Iris pigment epithelial cell (primary cell): ENCODE measurements at places on chromosomes 1 and 21.

DNA sequence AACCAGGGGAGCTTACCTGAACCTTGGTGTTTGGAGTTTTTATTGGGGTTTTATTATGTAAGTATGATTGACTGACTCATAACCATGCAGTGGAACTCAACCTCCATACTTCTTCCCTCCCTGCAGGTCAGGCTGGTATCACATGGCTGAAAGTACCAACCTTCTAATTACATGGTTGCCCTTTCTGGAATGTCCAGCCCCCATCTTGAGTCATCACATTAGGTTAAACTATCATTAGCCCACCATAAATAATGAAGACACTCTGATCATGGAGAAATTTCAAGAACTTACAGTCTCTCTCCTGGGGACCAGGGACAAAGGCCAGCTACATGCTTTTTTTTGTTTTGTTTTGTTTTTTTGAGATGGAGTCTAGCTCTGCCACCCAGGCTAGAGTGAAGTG is 19.2 kb upstream of the DPH5 start:
- no peak for DNase-seq

DNA sequence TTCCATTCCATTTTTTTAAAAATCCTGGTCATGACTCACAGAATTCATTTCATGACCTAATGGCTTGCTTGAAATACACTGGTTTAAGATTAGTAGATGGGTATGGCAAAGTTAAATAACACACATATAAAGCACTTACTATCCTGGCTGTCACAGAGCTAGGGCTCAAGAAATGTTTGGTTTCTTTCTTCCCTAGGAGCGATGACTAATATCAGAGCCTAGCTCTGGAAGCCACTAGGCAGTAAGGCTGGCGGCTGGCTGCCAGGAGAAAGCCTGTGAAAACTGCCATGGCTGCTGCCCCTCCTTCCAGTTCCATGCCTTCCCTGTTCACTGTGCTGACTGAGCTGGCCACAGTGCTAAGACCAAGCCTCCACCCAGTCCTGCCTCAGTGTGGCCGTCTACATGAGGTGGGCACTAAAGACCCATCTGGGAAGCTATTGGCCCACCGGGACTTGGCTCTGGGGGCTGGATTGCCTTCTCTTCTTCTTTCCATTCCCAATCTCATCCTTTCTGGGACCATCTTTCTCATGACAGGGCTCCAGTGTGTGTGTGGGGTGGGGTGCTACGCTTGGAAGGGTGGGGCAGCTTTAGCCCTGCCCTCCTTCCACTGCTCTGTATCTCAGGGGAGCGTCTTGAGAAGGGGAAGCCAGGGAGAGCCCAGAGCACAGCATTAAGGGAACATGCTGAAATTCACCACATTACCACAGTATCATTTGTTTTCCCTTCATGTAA is 10.8 kb upstream of the ASCL5 start:
- peak; percentile 91 for DNase-seq

DNA sequence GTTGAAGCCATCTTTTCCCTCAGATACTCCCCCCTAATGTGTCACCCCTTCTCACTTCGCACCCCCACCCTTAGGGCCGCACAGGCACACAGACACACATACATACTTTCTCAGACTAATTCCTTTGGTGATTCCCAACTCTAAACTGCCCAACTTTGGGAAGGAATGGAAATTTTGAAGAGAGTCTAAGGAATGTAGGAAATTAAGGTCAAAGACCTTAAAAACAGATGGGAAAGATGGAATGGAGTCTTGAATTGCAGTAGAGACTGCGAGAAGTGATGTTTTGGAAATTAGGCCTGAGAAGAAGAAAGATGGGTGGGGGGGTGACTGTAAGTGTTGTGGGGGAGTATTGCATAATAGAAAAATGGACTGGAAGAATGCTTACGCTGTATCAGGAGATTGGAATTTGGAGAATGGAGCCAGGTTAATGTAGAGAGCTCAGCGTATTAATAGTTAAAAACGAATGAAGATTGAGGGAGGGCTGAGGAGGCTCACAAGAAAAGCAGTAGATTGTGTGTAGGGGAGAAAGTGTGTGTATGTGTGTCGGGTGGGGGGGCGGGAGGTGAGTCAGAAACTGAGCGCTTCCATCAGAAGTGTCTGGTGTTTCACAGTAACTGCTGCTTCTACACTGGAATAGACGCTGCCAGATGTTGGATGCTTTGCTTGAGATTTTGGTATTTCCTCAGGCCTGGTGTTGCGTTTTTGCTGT is 1.7 kb downstream of the PIP5K1A start:
- DNase-seq, result peak; percentile 93

DNA sequence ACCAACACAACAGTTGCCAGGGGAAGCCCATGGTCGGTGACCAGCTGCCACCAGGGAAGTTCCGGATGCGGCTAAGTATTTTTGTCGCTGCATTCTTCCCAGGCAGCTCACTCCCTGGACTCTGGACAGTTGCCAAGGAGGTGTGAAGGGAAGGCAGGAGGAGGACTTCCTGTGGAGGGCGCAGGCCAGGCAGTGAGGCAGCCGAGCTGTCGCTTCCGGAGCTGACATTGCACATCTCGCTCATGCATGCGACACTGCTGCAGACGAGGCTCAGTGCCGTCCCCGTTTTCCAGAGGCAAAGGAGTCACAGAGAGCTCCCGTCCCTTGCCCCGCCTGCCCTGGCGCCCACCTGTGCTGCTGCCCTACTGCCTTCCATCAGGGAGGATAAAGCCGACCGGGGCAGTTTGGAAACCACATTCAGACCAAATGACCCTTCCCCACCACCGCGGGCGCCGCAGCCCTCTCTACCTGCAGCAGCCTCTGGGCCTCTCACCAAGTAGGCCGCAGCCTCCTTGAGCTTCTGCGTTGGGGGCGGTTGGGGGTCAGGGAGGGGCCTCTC is 81.4 kb downstream of the NENF start:
- DNase-seq, result peak; percentile 32

DNA sequence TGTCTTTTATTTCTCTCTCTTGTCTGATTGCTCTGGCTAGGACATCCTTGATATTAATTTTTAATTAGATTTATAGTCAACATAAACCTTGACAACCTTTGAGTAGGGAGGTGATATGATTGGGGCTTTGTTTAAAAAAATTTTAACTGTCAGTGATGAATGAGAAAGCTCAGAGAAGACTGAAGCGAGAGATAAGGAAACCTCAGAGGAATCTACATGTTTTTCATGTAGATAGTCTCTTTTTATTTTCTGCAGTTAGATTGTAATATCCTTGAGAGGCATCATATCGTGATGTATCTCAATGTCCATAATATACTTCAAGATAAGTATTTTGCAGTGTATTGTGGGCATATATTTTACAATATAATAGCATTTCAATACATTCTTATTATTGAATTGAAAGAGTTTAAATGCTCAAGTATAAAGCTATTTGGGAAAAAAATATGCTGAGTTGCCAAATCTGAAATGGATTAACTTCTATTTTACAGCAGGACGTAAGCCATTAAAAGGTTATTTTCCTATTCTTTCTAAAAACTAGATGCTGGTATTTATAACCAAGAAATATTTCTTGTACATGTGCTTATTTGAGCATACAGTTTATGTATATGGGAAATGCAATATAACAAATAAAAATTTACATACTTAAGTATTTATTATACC is 802.4 kb upstream of the ADGRL4 start:
- no peak for DNase-seq

GRCh38 chr1:51519865-51520699 is 1.0 kb upstream of the EPS15 start:
- peak; percentile 88 for DNase-seq

DNA sequence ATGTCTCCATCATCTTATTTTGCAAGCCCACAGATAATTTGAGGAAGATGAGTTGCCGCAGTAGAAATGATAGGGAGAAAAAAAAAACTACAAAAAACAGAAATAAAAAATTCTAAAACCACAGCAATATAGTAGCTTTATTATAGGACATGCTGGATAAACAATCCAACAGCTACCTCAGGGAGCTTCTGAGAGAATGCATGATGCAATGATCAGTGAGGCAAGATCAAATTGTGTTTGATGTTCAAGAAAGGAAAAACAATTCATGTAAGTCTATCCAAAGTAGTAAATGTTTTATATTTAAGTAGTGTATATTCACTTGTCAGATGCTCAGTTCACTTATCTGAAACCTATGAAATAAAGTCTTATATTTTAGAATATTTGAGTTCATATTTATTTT is 6.7 kb downstream of the CR1L start:
- peak; percentile 16 for DNase-seq

DNA sequence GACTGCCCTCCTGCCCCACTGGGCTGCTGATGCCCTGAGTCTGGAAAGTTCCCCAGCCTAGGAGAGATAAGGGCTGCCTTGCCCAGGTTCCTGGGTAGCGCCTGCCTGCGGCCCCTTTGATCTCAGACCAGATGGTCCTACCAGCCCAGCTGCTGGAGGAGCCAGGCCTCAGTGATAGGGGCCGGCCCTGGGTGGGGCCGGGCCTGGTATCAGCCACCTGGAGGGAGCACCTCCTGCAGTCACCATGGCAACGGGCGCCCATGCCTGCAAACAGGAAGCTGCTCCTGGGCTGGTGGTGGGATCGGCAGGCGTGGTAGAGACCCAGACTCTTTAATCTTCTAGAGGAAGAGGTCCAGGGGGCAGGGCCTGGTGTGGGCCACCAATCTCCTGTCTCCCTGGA is 119.7 kb upstream of the WNT4 start:
- no peak for DNase-seq

DNA sequence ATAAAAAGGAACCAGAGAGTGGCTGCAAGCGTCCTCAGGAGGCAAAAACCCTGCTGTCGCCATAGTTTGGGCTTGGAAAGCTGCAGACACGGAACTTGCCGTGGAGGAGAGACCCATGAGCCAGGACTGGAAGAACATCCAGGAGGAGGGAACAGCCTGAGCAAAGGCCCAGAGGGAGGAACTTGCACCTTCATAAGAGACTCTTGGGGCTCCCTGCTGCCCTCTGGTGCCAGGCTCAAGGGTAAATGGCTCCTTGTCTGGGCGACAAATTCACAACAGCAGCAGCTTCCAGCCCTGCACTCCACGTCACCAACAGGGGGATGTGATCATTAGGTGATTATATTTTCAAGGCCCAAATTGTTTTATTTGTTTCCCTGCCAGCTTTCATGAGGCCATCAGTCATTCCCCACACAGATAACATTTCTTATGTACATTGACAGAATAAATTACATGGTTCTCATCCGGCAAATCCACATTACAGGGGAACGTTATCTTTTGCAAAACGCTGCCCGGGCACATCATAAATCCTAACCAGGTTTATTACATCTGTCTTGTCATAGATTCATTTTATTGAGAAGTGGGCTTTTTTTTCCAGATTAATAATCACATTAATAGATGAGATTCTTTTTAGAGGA is 143.0 kb upstream of the GRIK3 start:
- peak; percentile 35 for DNase-seq

GRCh38 chr1:82391712-82392111 is 591.0 kb downstream of the ADGRL2 start:
- DNase-seq, result no peak

- DNase-seq, result no peak
Observed at GRCh38 chr1:245908543-245908942, 598.5 kb downstream of the SMYD3 start.

GRCh38 chr1:54117815-54118563 is 34.8 kb downstream of the CDCP2 start:
- DNase-seq, result no peak

DNA sequence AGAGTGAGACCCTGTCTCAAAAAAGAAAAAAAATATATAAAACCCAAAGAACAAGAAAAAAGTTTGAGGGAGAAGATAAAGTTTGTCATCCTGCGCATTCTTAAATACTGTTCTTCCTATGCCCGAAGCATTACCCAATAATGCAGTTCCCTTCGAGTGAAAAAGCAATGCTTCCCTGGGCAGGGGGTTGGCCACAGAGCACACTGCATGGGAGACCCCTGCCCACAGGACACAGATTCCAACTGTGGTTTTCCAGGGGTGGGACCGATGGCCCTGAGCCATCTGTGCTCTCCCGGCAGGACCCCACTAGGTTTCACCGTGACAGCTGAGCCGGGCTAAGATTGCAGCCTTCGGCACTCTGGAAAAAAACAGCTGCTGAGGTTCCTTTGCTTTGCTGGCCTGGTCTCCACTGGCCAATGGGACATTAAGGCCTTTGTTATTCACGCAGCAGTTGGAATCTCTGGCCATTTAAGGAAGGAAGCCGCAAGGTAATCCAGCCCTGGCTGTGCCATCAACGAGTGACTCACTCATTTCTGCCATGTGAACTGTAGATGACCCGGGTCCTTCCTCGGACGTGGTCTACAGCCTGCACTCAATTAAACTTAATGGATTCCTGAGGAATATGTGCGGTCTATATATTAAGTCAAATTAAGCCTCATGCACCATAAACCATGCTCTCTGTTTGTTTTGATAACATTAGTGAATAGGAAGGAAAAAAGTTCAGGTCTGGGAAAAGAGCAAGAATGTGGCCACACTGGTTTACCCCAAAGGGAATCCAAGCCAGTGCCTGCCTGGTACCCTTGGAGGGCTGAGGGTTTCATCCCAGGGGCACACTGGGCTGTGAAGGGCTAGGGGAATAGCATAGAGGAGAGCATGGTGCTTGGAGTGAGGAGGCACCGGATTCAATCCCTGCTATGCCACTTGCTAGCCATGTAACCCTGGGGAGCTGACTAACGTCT is 163.2 kb downstream of the ZBTB18 start:
- DNase-seq, result peak; percentile 99

GRCh38 chr1:39819091-39819812 is 30.6 kb upstream of the BMP8B start:
- no peak for DNase-seq

- no peak for DNase-seq
Observed at GRCh38 chr21:33480481-33481103, 818 bp upstream of the TMEM50B start.

- DNase-seq, result no peak
Observed at GRCh38 chr1:15863156-15863901, 15.8 kb downstream of the SPEN start.

GRCh38 chr21:45030682-45031570 is 43.5 kb upstream of the ADARB1 start:
- no peak for DNase-seq

GRCh38 chr21:45327441-45328197 is 39.9 kb upstream of the POFUT2 start:
- DNase-seq, result no peak

GRCh38 chr1:29675481-29676263 is 439.4 kb downstream of the PTPRU start:
- no peak for DNase-seq

GRCh38 chr21:42361286-42361685 is 5.0 kb downstream of the TFF1 start:
- DNase-seq, result no peak

- peak; percentile 73 for DNase-seq
Observed at GRCh38 chr1:32447469-32448185, 17.2 kb upstream of the ZBTB8B start.
